ENCODE measurements at places on chromosomes 5 and 9.

- no peak for DNase-seq
These were observed 3.2 kb upstream of the RNU6ATAC start for GRCh38 chr9:134167530-134167931.

GRCh38 chr9:83523684-83524083, 14.5 kb downstream of the FRMD3 start:
- DNase-seq: no peak

- DNase-seq: no peak
These were observed 90.7 kb downstream of the GADD45G start for GRCh38 chr9:89695441-89695891.

DNA sequence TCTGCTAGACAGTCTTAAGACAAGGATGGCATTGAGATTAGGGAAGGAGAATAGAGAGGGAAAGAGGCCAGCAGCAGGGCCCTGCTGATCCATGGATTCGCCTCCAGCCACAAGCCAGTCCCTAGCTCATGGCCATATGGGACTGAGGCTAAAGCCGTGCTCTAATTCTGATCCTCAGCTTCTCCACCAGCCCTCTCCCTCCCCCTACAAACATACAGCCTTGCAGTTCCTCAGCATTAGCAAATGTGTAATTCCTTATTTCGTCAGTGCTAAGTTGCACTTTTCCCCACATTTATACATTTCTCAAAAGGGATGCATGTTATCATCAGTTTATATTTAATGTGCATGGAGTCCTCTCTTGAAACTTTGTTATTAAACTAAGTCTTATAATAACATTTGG, 34.8 kb downstream of the ZNF462 start:
- no peak for DNase-seq

GRCh38 chr5:172904643-172905345, 54.4 kb upstream of the RPL26L1 start:
- no peak for DNase-seq

DNA sequence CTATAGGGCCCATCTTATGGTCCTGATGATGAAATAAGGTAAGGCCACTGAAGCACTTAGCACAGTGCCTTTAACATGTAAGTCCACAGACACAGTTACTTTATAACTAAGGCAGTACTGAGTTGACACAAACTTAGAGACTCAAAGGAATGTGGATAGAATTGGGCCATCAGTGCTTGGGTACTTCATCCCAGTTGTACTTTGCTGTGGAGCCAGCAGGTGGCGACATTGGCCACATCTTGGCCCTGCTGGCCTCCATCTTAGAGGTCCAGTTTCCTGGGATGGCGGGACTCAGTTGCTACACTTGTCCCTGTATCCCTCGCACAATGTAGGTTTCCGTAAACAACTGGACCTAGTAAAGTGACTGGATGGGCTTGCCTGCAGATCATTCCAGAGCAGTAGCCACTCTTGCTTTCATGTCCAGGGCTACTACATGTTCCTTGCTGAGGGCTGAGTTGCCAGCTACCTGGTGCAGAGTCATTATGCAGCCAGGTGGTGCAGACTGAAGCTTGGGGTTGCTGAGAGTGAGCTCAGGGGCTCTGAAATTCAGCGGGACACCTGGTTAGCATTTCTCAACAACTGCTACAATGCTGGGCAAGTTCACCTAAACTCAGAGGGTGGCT, 10.6 kb downstream of the MTAP start:
- DNase-seq: peak; percentile 76

GRCh38 chr9:129803676-129804060, 684 bp downstream of the TOR1B start:
- DNase-seq: no peak

- DNase-seq: no peak
These were observed 3.4 kb downstream of the MAMDC4 start for GRCh38 chr9:136855461-136856078.

GRCh38 chr5:142636093-142636492, 49.8 kb downstream of the FGF1 start:
- no peak for DNase-seq

All from CD4-positive, alpha-beta T cell treated with Interleukin-10 for 1 hour (primary cell).